ENCODE measurements at places on chromosomes 7 and 10. TPM values are rescaled to one million over a fixed set of nuclear protein-coding genes. Genes with fewer than 3 reads are reported as not detected.

The TDRD1 gene
- total RNA-seq, result not detected

The PDK4 gene
- total RNA-seq, result 10.3 TPM

The IRF5 gene
- 12.5 TPM for total RNA-seq

The ADIRF gene
- total RNA-seq, result not detected

The CALCR gene
- total RNA-seq, result not detected

The TMEM178B gene
- 1.5 TPM for total RNA-seq

The NCF1 gene
- 0.29 TPM for total RNA-seq

The SLC16A12 gene
- total RNA-seq, result 0.58 TPM

The RAMP3 gene
- not detected for total RNA-seq

The C7orf57 gene
- total RNA-seq, result 0.18 TPM

The TMEM270 gene
- total RNA-seq, result not detected

The OR2A1 gene
- not detected for total RNA-seq

The MMP21 gene
- not detected for total RNA-seq

The SLC4A2 gene
- total RNA-seq, result 198 TPM

The C10orf67 gene
- 0.17 TPM for total RNA-seq

The ACHE gene
- 2.8 TPM for total RNA-seq

The SH2D4B gene
- 0.10 TPM for total RNA-seq

The RNF133 gene
- not detected for total RNA-seq

The RTKN2 gene
- 0.91 TPM for total RNA-seq

The DEPP1 gene
- total RNA-seq, result 1.4 TPM

The CDNF gene
- total RNA-seq, result 1.3 TPM

The HMX2 gene
- not detected for total RNA-seq

The CELF2 gene
- total RNA-seq, result 0.16 TPM

The IFIT5 gene
- total RNA-seq, result 9.6 TPM

The GJD4 gene
- total RNA-seq, result not detected

The MAP3K8 gene
- 13.0 TPM for total RNA-seq

The AP1S1 gene
- total RNA-seq, result 154 TPM

The ORC5 gene
- total RNA-seq, result 21.4 TPM

The NUTM2D gene
- 1.7 TPM for total RNA-seq

The BAIAP2L1 gene
- 53.9 TPM for total RNA-seq

The LEP gene
- total RNA-seq, result not detected

The DKK1 gene
- total RNA-seq, result 445 TPM

The SNX8 gene
- total RNA-seq, result 85.4 TPM

The NDUFB8 gene
- total RNA-seq, result 281 TPM

The RASA4B gene
- 2.1 TPM for total RNA-seq

The CPVL gene
- total RNA-seq, result 0.55 TPM

The HOXA1 gene
- total RNA-seq, result 3.1 TPM
